ENCODE measurements at places on chromosomes 5 and 9. TPM values are rescaled to one million over a fixed set of nuclear protein-coding genes. Genes with fewer than 3 reads are reported as not detected.

Gene TMEM174
- not detected for total RNA-seq

Gene SLC36A2
- total RNA-seq, result not detected

Gene LEAP2
- 120 TPM for total RNA-seq

Gene ACTL7A
- not detected for total RNA-seq

Gene PRR7
- 2.4 TPM for total RNA-seq

Gene NNT
- 81.3 TPM for total RNA-seq

Gene PCDHB3
- not detected for total RNA-seq

Gene FCN2
- 46.6 TPM for total RNA-seq

Gene PLEKHG4B
- total RNA-seq, result 0.13 TPM

Data from right lobe of liver (tissue), 6 donors.